ENCODE measurements at places on chromosomes 16 and 17.

GRCh38 chr16:85959686-85960085 lies 60.7 kb downstream of the IRF8 start:
- no peak for DNase-seq

DNA sequence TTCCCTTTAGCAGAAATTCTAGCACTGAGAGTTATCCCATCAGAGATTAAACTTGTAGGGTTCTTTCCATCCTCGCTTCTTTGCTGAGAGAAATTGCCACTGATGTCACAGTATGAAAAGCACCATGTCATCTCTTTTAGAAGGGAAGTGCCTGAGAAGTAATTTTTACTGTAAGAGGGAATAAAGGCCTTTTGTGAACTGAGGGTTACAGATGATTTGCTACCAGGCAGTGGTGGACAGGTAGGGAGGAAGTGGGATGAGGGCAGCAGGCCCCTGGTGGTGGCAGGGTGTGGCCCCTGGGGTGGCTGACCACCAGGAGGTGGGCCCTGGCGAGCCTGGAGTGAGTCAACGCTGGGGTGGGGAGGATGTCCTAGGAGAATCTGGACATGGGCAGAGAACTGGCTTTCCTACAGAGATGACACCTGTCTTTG lies 6.4 kb upstream of the MILR1 start:
- peak; percentile 34 for DNase-seq

DNA sequence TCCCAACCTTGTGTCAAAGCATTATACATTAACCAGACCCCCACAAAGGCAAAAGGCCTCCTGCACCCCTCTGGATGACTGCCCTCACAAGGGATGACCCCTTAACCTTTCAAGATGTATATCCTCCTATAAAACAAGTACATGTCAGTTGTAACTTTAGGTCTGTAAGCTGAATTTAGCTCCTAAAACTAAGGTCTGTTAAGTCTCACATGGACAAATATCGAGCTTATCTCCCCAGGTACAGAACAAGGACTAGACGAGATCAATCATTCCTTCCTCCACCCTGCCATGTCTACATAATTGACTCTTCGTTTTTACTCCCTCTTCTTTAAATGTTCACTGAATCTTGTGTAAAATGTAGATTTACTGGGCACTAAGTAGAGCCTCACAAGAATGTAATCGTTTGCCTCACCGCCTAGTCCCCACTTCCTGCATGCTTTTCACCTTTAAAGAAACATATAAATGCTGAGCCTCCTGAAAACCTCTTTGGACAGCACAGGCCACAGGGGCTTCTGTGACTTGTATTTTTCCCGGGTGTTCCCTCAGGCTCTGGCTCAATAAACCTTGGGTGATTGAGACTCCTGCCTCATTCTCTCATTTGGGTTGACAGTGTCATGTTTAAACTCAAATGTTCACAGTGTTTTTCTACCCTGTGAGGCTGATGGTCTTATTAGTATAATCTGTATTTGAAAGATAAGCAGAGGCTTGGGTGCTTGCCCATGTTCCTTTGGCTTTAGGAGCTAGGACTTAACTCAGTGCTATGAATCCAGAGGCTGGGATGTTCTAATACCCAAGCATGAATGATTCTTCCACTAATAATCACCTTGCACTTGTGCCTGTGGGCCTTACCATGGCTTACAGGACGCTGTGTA lies 37.6 kb downstream of the MMD start:
- DNase-seq: no peak

DNA sequence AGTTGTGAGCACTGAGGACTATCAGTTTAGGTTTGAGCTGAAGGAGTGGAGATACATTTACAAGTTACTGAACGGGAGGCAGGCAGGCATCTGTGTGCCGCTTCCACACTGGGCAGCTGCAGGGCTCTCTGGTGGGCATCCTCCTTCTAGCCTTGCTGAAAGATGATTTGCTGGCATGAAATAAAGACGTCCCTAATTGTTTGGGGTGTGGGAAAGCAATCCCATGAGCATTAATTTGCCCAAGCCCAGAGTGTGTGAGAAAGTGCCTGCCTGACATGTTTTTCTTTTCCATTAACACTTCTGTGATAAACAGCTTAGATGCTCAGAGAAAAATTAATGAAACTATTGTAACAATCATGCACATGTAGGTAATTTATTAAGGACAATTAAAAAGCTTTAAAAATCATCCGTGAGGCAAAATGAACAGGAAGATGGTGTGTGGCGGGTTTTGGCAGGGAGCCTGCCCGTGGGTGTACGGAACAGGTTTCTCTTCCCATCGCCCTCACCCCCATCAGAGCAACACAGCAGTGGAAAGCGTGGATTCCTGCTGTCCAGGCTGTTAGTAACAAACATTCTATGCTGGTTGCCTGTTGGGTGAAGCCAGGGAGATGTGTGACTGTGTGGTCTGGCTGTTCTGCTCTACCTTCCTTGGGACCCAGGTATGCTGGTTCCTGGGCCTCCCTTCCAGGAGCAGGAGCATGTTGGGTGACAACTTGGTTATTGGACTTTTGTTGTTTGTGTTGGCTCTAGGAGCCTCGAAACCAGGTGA lies 191.9 kb downstream of the MSI2 start:
- DNase-seq: no peak

- DNase-seq: no peak
Observed at GRCh38 chr17:44541884-44542581, 15.3 kb upstream of the FZD2 start.

DNA sequence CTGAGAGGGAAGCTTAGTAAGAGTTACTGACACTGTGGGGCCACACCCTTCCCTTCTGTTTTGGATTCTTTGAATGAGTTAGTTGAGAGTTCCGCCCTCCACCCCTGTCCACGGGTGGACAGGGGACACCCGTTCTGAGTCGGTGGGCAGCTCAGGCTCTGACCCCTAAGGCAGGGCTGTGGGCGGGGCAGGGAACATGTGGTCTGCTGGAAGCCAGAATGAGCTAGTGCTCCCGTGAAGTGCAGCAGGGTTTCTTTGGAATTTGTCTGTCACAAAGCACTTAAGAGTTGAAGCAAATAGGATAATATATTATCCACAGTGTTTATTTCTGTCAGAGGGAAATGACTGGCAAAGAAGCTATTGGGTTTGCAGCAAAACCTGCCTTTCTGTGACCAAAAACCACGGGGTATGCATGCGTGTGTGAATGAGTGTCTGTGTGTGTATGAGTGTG lies 90.1 kb downstream of the CLEC16A start:
- peak; percentile 10 for DNase-seq

DNA sequence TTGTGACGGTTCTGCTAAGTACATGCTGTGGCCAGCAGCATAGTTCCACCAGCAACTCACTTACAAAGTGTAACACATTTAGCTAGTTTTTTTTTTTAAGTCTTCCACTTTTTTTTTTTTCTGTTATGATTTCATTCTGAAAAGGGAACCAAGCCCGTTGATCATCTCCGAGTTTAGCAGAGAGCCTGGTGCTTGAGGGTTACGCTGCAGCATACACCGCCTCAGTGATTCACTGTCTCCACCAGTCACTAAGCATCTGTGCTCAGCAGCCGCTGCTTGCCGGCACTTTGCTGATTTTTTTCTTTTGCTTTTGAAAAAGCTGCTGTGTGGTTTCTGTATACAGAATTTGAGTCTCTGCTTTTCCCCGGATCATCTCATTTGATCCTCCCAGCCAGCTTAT lies 194.5 kb upstream of the CDH13 start:
- no peak for DNase-seq

DNA sequence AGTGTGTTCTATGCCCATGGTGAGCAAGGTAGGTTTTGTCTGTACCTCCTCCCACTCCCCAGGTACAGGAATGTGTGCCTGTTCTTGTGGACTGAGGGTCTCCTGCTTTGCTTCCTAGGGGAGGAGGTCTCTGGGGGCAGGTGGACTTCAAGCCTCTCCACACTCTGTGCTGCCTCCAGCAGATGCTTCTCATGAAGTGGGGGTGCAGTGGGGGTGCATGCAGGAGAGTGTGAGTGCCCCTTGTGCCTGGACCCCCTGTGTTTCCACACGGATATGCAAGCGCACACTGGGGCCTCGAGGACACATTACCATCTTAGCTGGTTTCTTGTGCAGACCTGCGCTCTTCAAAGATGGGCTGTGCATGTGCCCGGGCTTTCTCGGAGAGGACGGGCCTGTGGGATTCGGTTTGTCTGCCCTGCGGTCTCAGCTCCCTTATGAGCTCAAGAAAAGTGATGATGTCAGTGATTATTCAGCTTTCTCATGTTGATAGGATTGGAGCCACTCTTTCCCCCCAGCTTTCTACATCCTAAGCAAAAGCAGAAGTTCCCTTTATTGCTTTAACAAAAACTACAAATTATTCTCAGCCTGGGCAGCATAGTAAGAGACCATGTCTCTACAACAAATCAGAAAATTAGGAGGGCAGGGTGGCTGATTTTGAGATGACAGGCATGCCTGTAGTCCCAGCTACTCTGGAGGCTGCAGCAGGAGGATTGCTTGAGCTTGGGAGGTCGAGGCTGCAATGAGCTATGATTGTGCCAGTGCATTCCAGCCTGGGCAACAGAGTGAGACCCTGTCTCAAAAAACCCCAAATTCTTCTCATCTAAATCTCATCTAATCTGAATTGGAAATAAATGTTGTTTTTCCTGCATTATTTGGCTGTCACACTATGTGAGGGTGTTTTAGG lies 86.8 kb downstream of the RPTOR start:
- DNase-seq: no peak

- DNase-seq: no peak
Observed at GRCh38 chr16:24609417-24609739, 70.0 kb downstream of the RBBP6 start.

DNA sequence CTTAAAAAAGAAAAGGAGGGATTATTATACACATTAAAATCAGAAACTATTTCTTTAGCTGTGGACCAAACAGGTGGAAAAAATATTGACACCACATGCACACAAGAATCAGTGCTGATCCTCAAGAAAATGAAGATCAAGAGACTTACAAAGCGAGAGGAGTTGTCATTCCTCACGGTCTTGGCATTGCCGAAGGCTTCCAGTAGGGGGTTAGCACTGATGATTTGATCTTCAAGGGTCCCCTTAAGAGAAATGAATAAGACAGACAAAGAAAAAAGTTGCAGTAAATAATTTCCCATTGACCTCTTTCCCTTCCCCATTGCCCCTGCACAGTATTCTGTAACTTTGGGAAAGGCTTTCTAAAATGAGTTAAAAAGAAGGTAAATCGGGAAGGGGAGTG lies 6.0 kb downstream of the MYH4 start:
- no peak for DNase-seq

- DNase-seq: no peak
Observed at GRCh38 chr17:81824595-81824994, 8.5 kb downstream of the MCRIP1 start.

- DNase-seq: no peak
Observed at GRCh38 chr17:55605705-55606487, 94.6 kb upstream of the SMIM36 start.

DNA sequence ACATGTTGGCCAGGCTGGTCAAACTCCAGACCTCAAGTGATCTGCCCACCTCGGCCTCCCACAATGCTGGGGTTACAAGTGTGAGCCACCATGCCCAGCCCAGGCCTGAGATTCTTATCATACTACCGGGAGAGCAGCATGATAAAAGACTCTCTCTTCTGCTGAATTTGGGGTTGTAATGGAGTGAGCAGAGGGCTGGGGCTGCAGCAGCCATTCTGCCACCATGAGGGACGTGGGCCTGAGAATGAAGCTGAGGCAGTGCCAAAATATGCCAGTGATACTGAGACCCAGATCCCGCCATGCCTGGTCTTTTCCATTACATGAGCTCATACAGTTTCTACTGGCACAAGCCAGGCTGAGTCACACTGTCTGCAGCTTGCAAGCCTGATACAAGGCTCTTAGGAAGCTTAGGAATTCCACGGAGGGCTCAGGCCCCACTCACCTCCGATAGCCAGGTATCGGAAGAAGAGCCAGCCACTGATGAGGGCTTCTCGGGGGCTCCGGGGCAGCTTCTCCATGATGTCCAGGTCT lies 19.6 kb upstream of the P2RX1 start:
- DNase-seq: no peak

- peak; percentile 44 for DNase-seq
Observed at GRCh38 chr17:47776330-47777197, 43.5 kb downstream of the TBX21 start.

GRCh38 chr16:81843683-81844082 lies 64.6 kb downstream of the PLCG2 start:
- no peak for DNase-seq

GRCh38 chr17:18190628-18191235 lies 7.1 kb downstream of the ALKBH5 start:
- no peak for DNase-seq

DNA sequence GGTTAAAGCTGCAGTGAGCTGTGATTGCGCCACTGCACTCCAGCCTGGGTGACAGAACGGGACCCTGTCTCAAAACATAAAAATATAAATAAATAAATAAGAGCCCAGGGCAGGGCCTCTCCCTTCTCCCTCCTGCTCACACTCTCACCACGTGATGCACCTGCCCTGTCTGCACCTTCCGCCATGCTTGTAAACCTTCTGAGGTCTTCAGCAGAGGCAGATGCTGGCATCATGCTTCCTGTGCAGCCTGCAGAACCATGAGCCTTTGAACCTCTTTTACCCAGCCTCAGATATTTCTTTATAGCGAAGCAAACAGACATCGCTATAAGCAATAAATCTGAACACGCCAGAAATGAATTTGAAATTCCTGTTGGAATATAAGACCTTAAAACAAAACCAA lies 48.5 kb downstream of the HNF1B start:
- no peak for DNase-seq

DNA sequence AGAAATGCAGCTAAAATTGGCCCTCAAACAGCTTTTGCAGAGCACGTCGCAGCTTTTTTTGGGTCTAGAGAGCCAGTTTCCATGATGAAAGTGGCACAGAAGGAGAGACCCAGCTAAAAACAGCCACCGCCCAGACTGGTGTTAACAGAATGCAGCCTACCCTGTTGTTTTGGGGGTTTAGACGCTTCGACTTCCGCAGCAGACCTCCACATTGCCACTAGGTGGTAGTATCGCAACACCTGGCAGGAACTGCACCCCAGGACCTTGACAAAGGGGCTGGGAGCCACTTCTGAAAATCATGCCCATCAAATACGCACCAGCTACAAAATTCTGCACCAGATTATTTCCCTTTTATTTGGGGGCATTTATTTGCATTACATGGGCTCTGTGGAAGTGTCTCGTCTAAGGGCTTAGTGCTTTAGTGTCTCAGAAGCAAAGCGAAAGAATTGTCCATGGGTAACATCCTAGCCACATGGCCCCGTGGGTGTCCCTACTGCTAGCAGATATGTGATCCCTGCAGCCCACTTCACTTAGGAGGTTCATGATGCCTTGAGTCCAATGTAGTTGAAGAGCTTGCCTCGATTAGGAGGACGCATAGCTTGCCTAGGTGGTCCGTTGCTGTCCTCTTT lies 167.1 kb downstream of the HAPSTR1 start:
- peak; percentile 33 for DNase-seq

GRCh38 chr16:1965396-1966001 lies 873 bp upstream of the RPS2 start:
- no peak for DNase-seq

GRCh38 chr17:73647301-73647695 lies 3.1 kb upstream of the SDK2 start:
- no peak for DNase-seq

- no peak for DNase-seq
Observed at GRCh38 chr16:69940676-69941075, 10.5 kb upstream of the CLEC18A start.

- DNase-seq: peak; percentile 92
Observed at GRCh38 chr17:75087558-75088453, at the start of gene SLC16A5. Gene SLC16A5 (plus strand): TSS chr17:75087954. CDS start chr17:75093637, 5,683 bp downstream.

GRCh38 chr17:50267074-50267841 lies 7.0 kb upstream of the TMEM92 start:
- peak; percentile 55 for DNase-seq

GRCh38 chr16:86768999-86769398 lies 190.7 kb downstream of the FOXL1 start:
- DNase-seq: peak; percentile 73

- DNase-seq: no peak
Observed at GRCh38 chr17:75518201-75518600, 1.9 kb downstream of the TSEN54 start.

Measured in RPMI7951 (cell line).